D341Med (cell line): ENCODE measurements at places on chromosomes 16 and 17.

DNA sequence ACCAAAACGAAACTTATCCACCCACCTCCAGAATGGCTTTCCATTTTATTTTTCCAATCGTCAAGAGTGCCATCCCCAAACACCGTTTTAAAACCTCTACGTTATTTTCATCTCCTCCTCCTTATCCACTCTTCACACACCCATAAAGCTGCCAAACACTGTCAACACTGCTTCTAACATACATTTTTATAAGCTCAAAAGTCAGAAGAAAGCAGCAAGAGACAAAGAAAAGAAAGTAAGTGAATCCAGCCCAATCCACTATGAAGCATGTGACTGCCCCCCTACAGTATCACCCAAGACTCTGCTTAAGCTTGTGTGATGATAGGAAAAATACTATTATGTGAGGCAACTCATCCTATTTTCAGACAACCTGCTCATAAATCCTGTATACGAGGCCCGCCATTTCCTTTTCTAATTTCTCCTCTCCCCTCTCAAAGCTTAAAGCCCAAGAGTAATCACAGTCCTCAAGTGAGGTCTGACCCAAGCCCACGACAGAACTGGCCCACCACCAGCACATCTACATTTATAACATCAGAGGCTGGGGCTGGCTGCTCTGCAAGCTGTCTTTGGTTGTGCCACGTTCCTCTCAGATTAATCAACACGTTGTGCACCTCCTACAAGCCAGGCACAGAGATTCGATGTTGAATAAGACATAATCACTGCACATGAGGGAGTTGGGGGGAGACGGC, 16.3 kb downstream of the USP31 start:
- DNase-seq, result no peak

DNA sequence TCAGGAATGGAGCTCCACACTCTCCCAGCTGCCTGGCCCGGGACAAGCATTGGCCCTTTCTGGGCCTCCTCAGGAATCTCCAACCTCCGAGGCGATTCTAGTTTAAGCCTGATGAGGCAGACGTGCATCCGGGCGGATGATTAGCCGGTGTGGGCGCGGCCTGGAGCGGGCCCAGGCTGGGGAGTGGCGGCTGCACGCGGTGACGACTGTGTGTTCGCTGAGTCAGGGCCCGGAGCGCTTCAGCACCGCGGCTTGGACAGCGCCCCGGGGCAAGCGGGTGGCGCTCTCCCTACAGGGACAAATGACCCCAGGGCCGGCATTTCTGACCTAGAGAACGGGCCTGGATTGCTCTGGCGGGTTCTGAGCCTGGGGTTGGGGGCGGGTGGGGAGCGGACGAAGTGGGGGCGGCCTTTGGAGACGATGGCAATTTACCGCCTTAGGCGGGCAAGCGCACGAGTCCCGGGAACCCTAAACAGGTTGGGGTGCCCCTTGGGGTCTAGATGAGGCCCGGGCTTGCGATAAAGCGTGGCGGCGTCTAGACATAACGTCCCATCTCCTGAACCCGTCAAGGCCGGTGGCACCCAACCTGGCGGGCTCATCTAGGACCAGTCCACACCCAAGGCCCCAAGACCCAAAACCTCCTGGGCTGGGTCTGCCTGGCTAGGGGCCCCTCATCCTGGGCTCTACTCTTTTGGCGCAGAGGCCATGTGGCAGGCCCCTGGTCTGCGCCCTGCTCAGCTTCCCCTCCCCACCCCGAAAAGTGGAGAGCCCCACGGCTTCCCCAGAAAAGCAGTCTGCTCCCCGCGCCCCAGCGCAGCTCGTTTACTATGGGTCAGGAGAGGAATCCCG, 22.3 kb upstream of the ZNHIT3 start:
- DNase-seq, result peak; percentile 90

DNA sequence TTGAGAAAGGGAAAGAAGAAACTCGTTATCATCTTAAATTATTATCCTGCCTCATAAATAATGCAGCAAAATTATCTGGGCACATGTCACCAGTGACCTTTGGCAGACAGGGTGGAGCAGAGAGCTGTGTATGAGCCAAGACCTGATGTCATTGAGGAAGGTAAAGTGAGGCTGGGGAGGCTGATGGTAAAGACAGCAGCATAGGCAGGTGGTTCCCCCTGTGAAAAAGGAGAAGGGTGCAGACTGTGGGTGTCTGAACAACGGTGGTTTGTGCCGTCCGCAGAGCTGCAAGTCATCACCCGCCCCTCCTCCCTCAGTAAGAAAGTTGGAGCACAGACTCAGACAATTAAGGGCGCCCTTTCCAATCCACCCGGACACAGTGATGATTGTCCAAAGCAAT, 30.8 kb upstream of the METTL16 start:
- no peak for DNase-seq

- peak; percentile 93 for DNase-seq
Measured at GRCh38 chr16:69565671-69566239, at the start of gene NFAT5. Gene NFAT5 (plus strand): TSS chr16:69565966. CDS start chr16:69566302, 336 bp downstream.

GRCh38 chr17:75078284-75079022, 9.3 kb upstream of the SLC16A5 start:
- no peak for DNase-seq

DNA sequence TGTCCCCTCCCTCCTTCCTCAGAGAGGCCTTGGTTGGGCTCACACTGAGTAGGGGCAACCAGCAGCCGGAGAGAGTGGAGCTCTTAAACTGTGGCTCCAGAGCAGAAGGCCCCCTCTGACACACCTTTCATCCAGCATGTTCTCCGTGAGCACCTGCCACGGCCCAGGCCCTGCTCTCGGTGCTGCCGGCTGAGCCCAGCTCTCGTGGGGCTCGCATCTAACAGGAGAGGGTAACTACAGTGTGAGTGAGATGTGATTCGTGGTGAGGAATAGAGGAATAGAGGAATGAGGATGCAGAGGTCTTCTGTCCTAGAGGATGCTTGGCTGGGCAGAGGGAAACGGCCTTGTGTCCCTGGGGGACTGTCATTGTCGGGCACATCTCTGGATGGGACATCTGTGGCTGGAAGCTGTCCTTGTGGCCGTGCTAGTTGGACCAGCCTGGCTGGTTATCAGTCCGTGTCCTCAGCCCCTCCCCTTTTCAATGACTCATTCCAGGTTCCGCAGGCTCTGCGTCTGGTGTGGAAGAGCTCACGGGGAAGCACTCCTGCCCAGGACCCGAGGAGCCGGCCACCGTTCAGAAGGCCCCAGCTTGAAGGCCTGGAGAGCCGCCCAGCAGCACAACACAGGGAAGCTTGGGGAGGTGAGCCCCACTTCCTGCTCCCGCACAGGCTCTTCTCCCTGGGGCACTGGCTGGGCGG, 11.9 kb upstream of the DNASE1 start:
- DNase-seq, result peak; percentile 30
